ENCODE measurements at places on chromosomes 16 and 17.

DNA sequence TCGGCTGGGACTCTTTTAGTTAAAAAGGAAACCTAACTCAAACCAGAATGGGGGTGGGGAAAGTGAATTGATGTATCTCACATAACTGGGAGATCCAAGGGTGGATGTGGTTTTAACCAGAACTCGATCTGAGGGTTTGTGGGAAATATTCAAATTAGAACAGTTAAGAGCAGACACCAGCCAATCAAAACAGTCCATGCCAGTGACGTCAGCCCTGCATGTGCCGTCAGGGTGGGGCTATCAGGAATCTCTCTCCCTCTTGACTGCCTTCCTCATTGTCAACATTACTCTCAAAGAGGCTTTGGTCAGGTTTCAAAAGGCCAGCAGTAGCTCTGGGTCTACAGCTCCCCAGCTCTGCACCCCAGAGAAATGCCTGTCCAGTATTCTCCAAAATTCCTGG is 94.2 kb upstream of the HSBP1 start:
- H3K27ac ChIP-seq, result no peak overlapping the region
- H3K27me3 ChIP-seq, result peaks cover 10% of the 10 kb centered on the region
- H3K4me3 ChIP-seq, result no peak overlapping the region
- no peak for DNase-seq
- no peaks in the 10 kb centered on the region for H3K36me3 ChIP-seq

DNA sequence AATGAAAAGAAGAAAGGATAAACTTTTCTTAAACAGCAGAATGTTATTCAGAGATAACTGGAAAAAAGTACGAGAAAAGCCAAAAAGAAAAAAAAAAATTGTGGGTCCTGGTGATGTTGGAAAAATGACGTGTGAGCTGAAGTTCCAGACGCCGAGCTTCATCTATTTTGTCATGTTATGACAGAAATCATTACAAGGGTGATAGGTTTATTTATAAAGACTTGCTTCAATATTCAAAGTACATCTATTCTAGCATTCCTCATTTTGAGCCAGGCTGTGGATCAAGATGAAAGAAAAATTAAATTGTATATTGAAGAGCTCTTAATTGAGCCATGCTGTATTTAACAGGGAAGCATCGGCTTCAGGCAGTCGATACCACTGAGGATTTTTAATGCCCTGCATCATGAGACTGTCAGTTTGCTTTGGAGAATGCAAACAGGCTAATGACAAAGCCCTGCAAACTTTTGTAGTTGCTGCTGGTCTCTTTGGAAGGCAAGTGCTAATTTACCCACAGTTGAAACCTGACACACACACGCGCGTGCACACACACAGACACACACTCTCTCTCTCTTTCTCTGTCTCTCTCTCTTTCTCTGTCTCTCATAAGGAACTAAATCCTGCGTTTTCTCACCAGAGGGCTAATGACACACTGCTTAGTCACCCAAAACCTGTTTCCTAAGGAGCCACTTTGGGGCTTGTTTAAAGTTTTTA is 110.7 kb downstream of the WWOX start:
- no peak for DNase-seq
- no peaks in the 10 kb centered on the region for H3K27me3 ChIP-seq
- H3K36me3 ChIP-seq, result no peaks in the 10 kb centered on the region
- H3K4me1 ChIP-seq, result no peaks in the 10 kb centered on the region

- peak overlapping the region; percentile 54 for H3K4me3 ChIP-seq
- peaks cover 27% of the 10 kb centered on the region for H3K27me3 ChIP-seq
- peaks cover 53% of the 10 kb centered on the region for H3K4me1 ChIP-seq
- H3K27ac ChIP-seq, result peak overlapping the region; percentile 72
- no peak for DNase-seq
Measured at GRCh38 chr16:75261590-75262078, 10.2 kb upstream of the BCAR1 start.

GRCh38 chr17:65060631-65061254 is 4.2 kb upstream of the GNA13 start:
- H3K27me3 ChIP-seq, result peaks cover 3% of the 10 kb centered on the region
- H3K36me3 ChIP-seq, result no peaks in the 10 kb centered on the region
- no peak overlapping the region for H3K27ac ChIP-seq
- no peaks in the 10 kb centered on the region for H3K4me1 ChIP-seq

DNA sequence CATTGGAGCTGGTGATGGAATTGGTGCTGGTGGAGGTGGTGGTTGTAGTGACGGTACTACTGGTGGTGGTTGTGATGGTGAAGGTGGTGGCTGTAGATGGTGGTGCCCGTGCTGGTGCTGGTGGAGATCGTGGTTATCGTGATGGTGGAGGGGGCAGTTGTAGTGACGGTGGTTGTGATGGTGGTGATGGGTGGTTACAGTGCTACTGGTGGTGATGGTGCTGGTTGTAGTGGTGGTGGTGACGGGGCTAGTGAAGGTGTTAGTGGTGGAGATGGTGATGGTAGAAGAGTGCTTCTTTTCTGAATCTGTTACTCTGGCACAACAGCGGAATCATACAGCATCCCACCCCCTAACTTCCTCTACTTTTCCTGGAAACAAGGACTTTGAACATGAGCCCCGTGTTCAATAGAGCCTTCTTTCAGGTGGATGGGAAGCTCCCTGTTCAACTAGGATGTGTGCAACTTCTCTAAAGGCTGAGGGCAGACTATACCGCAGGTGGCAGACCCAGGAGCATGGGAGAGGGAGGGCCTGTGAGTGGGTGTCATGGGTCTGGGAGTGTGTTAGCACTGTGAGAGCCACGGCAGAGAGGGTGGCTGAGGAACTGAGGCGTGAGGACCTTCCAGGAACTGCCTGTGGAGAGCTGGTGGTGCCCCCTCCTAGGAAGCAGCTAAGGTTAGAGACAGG is 8.2 kb downstream of the TBX21 start:
- DNase-seq, result no peak
- peaks cover 4% of the 10 kb centered on the region for H3K27me3 ChIP-seq
- H3K27ac ChIP-seq, result no peak overlapping the region
- H3K36me3 ChIP-seq, result no peaks in the 10 kb centered on the region
- no peaks in the 10 kb centered on the region for H3K4me1 ChIP-seq
- H3K4me3 ChIP-seq, result no peak overlapping the region

GRCh38 chr16:68387301-68387700 is 61.0 kb downstream of the SMPD3 start:
- no peaks in the 10 kb centered on the region for H3K36me3 ChIP-seq
- H3K4me1 ChIP-seq, result peaks cover 18% of the 10 kb centered on the region
- no peak overlapping the region for H3K4me3 ChIP-seq
- no peak overlapping the region for H3K27ac ChIP-seq
- DNase-seq, result no peak
- peaks cover 5% of the 10 kb centered on the region for H3K27me3 ChIP-seq

- DNase-seq, result no peak
- peaks cover 10% of the 10 kb centered on the region for H3K27me3 ChIP-seq
- no peaks in the 10 kb centered on the region for H3K36me3 ChIP-seq
- no peak overlapping the region for H3K27ac ChIP-seq
- H3K4me3 ChIP-seq, result no peak overlapping the region
- peaks cover 1% of the 10 kb centered on the region for H3K4me1 ChIP-seq
Measured at GRCh38 chr17:79740413-79740812, 9.7 kb downstream of the ENPP7 start.

DNA sequence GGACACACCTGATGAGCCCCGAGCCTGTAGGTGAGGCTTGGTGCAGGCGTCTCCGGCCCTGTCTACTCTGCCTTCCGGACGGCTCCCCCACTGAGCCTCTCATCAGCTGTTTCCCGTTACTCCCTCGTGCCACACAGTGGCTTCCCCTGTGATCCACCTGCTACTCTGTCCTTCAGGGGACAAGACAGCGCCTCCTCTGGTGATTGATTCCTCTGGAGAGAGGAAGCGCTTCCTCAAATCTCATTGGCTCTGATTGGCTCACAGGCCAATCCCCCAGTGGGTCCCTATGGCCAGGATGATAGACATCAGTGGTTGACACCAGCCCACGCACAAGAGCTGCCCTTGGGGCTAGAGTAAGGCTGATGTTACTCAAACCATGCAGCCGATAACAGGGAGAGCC is 24.0 kb downstream of the RNF213 start:
- no peak overlapping the region for H3K27ac ChIP-seq
- H3K27me3 ChIP-seq, result peaks cover 4% of the 10 kb centered on the region
- no peak for DNase-seq

GRCh38 chr17:42872251-42872965 is 21.4 kb downstream of the AOC3 start:
- H3K4me3 ChIP-seq, result no peak overlapping the region
- H3K36me3 ChIP-seq, result peaks cover 12% of the 10 kb centered on the region
- H3K27ac ChIP-seq, result no peak overlapping the region
- no peak for DNase-seq

DNA sequence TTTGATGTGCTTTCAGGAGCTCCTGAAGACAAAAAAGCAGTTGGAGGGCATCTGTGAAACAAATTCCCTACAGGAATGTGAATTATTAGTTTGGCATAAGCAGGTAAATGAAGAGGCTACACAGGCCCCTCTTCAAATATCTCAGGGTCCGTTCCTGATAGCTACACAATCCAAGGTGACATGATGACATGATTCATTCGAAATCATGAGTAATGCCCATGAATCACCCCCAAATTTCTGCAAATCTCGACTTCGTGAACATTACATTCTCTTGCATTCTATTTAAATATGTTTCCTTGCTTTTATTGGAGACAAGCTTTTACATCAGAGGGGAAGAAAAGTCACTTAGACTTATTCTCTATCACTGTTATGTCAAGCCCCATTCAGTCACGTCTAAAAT is 22.3 kb downstream of the GAN start:
- H3K27me3 ChIP-seq, result no peaks in the 10 kb centered on the region
- no peak for DNase-seq
- H3K4me3 ChIP-seq, result no peak overlapping the region
- no peaks in the 10 kb centered on the region for H3K4me1 ChIP-seq
- peaks cover 24% of the 10 kb centered on the region for H3K36me3 ChIP-seq

- DNase-seq, result peak; percentile 74
- H3K36me3 ChIP-seq, result no peaks in the 10 kb centered on the region
- H3K27me3 ChIP-seq, result no peaks in the 10 kb centered on the region
- H3K4me1 ChIP-seq, result peaks cover 5% of the 10 kb centered on the region
Measured at GRCh38 chr17:75404223-75404730, 1.2 kb downstream of the GRB2 start.

GRCh38 chr16:80263848-80264694 is 276.7 kb upstream of the DYNLRB2 start:
- no peak overlapping the region for H3K27ac ChIP-seq
- no peaks in the 10 kb centered on the region for H3K36me3 ChIP-seq
- H3K27me3 ChIP-seq, result peaks cover 2% of the 10 kb centered on the region
- no peak overlapping the region for H3K4me3 ChIP-seq

- H3K4me1 ChIP-seq, result peaks cover 47% of the 10 kb centered on the region
- H3K27me3 ChIP-seq, result peaks cover 6% of the 10 kb centered on the region
- no peak for DNase-seq
- H3K36me3 ChIP-seq, result no peaks in the 10 kb centered on the region
- H3K4me3 ChIP-seq, result no peak overlapping the region
Measured at GRCh38 chr17:78383725-78384471, 5.4 kb downstream of the PGS1 start.

DNA sequence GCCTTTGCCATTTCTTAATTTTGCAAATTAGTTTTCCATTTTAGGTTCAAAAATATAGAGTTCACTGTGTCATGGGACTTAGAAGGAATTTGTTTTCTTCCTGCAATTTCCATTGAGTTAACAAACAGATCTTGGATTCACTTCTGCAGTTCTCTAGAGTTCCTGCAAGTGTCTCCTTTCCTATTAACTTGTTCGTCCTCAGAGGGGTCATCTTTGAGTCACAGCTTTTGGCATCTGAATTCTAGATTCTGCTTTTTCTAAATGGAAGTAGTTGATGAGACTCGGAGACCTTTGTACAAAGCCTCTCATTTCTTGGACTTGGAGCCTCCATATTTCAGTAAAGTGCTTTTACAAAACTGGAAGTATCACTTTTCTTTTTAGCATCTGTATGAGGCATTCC is 323.3 kb downstream of the BCAS3 start:
- H3K27me3 ChIP-seq, result peaks cover 3% of the 10 kb centered on the region
- DNase-seq, result no peak
- no peak overlapping the region for H3K27ac ChIP-seq
- H3K36me3 ChIP-seq, result no peaks in the 10 kb centered on the region
- H3K4me3 ChIP-seq, result no peak overlapping the region

GRCh38 chr17:40327735-40328385 is 18.9 kb downstream of the RARA start:
- peaks cover 15% of the 10 kb centered on the region for H3K4me1 ChIP-seq
- DNase-seq, result no peak
- no peak overlapping the region for H3K4me3 ChIP-seq
- H3K27me3 ChIP-seq, result peaks cover 3% of the 10 kb centered on the region
- no peaks in the 10 kb centered on the region for H3K36me3 ChIP-seq

GRCh38 chr17:18321309-18321708 is 6.2 kb downstream of the SMCR8 start:
- H3K36me3 ChIP-seq, result no peaks in the 10 kb centered on the region
- H3K27ac ChIP-seq, result no peak overlapping the region
- H3K27me3 ChIP-seq, result peaks cover under 1% of the 10 kb centered on the region
- no peak for DNase-seq
- H3K4me3 ChIP-seq, result no peak overlapping the region

DNA sequence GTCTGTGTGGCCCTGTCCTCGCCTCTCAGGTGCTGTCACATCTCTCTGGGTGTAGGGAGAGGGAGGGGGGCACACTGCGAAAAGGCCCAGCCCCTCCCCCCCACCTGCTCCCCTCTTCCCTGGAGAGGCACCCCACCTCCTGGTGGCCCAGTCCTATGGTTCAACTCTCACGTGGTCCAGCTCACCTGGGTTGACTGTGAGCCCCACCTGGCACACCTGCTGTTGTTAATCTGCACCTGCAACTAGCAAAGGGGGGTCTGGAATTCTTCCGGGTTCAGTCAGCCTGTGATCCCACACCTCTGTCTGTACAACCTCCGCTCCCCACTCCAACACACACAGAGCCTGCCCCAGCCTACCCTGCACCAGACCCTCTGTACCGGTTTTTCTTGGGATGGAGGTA is 2.0 kb upstream of the SYNGR2 start:
- no peaks in the 10 kb centered on the region for H3K27me3 ChIP-seq
- H3K36me3 ChIP-seq, result no peaks in the 10 kb centered on the region
- H3K27ac ChIP-seq, result no peak overlapping the region

DNA sequence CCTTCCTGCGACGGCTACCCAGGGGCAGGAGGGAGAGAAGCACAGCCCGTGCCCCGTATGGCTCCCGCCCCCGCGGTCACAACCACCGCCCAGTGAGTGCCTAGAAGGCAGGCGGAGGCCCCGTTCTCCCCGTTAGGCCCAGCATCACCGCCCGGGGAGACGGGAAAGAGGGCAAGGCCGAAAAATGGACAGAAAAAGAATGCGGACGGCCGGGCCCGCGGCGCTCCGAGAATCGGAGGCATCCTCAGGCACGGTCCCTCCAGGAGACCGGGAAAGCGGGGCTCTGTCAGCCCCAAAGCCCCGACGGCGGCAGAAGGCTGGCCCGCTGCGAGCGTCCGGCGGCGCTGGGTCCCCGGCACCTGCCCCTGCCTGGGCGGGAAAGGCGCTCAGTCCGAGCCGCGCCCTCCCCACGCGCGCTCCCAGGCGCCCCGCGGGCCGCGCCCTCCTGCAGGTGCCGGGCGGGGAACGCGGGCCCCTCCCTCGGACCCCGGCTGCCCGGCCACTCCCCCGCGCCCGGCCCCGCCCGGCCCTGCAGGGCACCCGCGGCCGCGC is 407 bp downstream of the MCRIP1 start:
- peaks cover 14% of the 10 kb centered on the region for H3K27me3 ChIP-seq
- H3K4me1 ChIP-seq, result peaks cover 17% of the 10 kb centered on the region
- no peak for DNase-seq
- peak overlapping the region; percentile 93 for H3K4me3 ChIP-seq
- H3K27ac ChIP-seq, result peak overlapping the region; percentile 85
